ENCODE measurements at places on chromosomes 6 and 20.

GRCh38 chr6:136608991-136609390 lies 58.8 kb upstream of the MAP7 start:
- no peak for DNase-seq

GRCh38 chr20:3754276-3754630 lies 13.3 kb downstream of the ADISSP start:
- DNase-seq, result no peak

DNA sequence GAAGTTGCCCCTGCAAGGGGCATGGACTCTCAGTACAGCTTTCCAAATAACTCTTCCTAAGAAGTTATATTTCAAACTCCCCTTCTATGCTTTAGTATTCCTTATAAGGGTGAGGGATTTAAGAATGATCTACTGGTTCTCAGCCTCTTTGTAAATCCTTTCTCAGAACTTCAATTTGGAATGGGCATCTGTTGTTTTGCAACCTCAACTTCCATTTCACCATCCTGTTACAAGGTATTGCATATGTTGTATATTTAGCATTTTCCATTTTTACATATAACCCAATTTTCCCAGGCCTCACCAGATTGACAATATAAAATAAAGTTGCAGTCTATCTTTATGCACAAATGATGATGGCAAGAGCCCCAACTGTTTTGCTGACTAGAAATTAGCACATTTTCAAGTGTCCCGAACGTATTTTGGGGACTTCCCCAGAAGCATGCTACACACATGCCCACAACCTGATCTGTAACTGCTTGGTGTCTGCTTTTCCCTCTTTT lies 154.9 kb upstream of the CARMIL1 start:
- no peak for DNase-seq

DNA sequence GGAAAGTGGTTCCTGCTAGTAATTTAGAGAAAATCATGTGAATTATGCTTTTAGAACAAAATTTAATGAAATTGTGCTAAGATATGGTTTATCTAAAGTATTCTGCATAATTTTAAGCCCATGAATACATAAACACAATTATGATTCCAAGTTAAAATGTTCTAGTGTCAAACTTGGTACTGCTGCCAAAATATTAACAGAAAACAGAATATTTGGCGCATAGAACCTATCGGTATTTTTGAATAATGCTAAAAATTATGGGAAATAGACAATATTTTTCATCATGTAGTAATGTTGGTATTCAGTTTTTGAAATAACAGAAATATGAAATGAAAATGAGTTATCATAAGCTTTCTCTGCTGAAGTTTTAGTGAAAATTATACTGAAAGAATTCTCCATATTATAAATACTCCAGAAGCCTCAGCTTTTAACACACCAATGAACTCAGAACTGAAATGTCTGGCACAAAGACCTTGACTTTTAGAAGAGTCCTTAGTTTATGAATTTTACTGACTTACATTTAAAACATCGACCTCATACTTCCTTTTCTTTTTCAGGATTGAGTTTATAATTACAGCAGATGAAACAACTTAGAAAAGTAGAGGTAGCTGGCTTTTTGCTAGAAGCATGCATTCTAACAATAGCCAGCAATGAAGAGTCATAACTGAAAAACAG lies 1192.3 kb upstream of the GJE1 start:
- DNase-seq, result no peak

DNA sequence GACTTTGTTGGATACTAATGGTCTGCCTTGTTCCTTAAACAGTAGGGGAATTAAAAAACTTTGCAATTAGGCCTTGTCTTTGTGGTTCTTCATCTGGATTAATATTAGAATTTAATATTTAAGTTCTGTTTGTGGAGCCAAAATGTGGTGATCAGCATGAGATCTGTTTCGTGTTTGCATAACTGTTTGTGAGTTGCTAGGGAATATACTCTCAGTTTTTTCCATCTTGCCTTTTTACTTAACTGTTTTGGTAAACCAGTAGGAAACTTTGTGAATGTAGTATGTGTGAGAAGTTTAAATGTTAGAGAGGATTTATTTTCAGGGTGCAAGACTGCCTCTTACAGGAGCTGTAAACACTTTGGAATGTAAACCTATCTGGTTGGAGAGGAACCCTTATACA lies 35.6 kb downstream of the LRRC1 start:
- no peak for DNase-seq

DNA sequence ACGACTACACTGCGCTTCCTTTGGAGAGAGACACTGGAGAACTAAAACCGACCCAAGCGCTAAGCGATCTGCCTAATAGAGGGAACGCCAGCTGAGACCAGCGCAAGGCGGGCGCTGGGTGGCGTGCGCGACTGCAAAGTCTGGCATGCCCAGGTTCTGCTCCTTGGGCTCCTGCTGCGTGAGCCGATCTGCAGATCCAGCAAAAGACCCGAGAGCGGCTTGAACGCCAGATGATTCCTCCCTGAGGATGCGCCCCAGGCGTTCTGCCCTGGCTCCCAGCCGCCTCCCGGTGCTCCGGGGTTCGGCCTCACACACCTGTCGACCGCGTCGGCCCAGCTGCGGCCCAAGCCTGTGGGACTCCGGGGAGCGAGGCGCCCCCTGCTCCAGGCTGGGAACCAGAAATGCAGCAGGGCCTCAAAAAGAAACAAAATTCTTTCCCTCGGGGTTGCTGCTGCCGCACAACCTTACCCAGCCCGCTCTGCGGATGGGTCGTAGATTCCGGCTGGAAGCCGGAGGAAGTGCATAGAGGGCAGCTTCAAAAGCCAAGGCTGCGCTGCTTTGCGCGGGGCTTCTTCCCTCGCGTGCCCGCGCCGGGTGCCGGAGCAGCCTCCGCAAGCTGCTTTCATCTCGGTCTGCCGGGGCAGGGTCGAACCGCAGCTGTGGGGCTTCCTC lies 17.9 kb upstream of the PRDM13 start:
- peak; percentile 84 for DNase-seq

GRCh38 chr20:59525500-59526241 lies 78.7 kb upstream of the PHACTR3 start:
- peak; percentile 65 for DNase-seq

DNA sequence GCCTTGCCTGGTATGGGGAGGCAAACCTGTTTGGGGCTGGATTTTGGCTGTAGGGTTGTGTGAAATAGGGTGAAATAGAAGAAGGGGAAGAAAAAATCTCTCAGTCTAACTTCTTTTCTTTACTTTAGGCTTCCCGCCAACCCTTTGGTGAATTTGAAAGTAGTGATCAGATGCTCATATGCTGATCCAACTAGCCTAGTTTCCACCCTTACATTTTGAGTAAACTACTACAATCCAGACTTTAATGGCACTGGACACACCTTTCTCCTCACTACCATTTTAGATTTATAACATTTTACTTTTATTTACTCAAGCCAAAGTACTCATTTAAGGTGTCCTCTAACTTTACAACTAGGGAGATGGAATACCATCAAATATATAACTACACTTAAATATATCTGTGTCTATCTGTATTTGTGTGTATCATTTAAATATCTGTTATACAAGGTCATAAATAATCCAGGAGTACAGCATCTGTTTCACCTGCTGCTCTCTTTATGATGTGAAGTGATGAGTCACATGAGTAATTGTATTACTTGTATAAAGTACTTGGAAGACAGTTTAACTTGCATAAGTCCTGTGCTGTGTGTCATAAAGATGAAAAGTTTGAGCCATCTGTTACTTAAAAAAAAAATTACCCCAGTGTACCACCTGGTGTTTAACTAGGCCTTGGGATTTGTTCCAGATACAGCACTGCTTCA lies 172.1 kb downstream of the CDKAL1 start:
- no peak for DNase-seq

DNA sequence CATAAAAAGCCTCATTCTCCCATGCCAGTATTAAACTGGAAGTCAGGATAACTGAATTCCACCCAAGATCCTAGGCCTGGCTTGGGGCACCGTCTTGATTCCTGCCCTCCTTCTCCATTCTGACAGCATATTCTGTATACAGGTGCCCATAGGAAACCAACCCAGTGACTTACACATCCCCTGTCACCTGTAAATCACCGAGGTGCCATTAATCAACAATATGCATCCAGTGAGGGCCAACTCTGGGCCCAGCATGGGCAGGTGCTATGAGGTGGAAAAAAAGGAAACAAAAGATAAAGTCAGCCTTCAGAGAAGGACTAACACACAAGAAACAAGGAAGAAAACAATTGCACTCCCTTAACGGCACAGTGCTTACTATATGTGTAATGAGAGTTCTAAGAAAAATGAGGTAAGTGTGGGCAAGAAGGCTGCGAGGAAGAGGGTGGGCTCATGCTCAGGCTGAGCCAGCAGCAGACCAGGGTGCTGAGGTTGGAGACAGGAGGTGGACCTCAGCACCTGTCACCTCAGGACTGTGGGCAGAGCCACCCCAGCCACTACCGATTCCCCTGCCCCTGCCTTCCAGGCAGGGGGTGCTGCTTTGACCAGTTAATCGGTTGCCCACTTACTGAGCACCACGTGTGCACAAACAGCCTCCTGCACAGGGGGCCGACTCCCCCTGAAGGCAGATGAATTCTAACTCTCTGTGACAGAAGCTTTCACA lies 105.9 kb downstream of the TRERF1 start:
- DNase-seq, result no peak

- no peak for DNase-seq
Measured at GRCh38 chr20:46322641-46323040, 14.3 kb upstream of the CDH22 start.

DNA sequence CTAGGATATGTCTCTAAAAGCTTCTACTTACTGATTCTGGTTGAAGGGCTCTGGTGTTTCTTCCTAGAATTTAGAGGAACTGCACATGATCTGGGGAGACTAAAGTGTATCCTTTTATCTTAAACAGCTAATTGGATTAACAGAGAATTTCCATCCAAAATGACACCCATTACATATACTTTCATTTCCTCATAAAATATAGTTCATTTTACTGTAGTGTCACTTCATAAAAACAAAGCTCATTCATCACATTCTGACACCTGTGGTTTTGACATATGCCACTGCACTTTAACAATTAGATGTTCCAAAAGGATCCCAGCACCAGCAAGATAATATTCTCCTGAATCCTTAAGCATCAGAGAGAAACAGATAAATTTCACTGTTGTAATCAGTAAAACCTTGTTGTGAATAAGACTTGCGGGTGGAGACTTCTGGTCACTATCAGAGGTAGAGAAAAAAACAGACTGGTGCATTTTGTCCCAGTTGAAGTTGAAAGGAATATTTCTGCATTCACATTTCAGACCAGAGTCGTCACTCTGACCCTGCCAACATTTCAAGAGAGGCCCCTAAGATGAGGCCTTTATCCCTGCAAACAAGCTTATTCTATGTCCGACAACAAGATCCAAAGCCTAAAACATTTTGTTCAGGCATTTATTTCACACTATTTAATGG lies 175.3 kb upstream of the BMP5 start:
- DNase-seq, result no peak

- no peak for DNase-seq
Measured at GRCh38 chr20:53866794-53867740, 203.3 kb downstream of the BCAS1 start.

- DNase-seq, result no peak
Measured at GRCh38 chr6:27593200-27593818, 120.4 kb upstream of the ZNF184 start.

DNA sequence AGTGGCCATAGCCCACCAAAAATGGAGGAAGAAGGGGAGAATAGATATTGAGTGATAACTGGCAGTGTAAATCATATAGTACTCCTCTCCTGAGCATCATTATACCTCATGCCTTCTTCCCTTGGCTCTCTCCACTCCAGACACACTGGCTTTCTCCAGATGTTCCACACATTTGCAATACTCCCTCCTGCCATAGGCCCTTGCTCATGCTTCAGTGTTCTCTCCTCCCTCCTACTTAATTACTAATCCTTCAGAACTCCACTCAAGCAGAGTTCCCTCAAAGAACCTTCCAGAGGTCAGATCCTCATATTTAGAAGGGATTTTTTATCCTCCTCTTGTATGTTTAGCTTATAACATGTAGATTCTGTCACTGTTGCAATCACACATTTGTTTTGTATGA lies 279.5 kb upstream of the SUPT3H start:
- no peak for DNase-seq

- peak; percentile 34 for DNase-seq
Measured at GRCh38 chr6:30325150-30325872, 1.4 kb upstream of the TRIM39 start.

GRCh38 chr6:169427856-169428255 lies 174.2 kb upstream of the THBS2 start:
- DNase-seq, result no peak

GRCh38 chr20:23018432-23018831 lies 16.7 kb upstream of the SSTR4 start:
- DNase-seq, result no peak

DNA sequence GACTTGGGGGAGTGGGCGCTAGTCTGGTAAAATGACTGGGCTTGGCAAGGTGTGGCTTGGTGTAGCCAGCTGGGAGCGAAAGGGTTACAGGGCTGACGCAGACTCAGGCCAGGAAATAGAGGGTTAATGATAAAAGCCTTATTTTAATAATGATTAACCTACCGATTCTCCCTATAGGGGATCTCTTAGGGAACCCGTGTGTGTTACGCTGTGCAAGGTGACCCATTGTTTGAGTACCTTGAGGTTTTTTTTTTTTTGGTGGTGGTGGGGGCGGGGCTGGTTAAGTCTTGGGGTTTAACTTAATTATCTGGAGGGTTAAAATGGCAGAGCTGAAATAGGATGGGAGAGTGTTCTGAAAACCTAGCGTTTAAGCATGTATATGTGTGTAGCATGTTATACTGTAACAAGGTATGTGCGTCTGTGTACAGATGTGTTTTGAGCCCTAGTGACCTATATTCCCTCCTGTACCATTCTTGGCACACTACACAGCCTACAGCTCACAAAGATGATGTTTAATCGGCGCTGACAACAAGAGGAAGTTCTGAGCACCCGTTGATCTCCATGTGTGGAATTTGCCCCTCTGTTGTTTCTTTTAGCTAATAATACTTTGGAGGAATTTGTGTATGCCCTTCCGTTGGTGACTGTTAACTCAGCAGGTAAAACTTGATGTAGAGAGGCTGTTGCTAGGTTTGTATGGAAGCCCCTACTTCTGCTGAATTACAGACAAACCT lies 1.3 kb downstream of the CARMIL1 start:
- DNase-seq, result no peak

GRCh38 chr6:147298461-147298860 lies 94.2 kb downstream of the STXBP5 start:
- DNase-seq, result no peak

- no peak for DNase-seq
Measured at GRCh38 chr20:13363473-13363872, 142.4 kb downstream of the ISM1 start.

DNA sequence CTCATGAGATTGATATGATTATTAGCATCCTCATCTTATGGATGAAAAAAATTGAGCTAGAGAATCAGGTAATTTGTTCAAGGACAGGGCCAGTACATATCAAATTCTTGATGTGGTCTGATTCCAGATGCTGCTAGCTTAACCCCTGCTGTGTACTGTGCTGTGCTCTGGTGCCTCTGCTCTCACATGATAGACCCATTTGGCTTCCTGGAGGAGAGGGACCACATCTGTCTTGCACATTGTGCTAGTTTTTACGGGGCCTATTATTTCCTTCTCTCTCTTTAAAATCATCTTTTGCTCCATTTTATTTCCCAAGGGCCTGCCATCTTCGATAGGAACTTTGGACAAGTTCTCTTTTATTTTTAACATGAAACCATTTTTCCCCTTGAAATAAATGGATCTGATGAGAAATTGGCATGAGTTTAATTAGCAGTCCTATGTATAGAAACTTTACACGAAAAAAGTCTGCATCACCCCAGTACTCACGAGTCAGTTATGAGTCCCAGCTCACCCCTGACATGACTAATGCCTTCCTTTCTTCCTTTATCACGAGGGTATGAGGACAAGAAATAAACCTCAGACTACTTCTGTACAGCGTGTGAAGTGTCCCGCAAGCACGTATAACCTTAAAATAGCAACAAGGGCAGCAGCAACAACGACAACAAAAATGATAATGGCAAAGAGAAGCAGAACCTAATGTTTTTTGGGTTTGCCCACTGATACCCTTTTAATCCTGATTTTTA lies 26.5 kb downstream of the CD109 start:
- DNase-seq, result no peak

Measured in thyroid gland (tissue), 4 donors.